Right ventricle myocardium inferior (tissue), 1 donor: ENCODE measurements at places on chromosomes 1 and 21.

- no peak for DNase-seq
Measured at GRCh38 chr1:228795596-228795995, 60.3 kb downstream of the RHOU start.

GRCh38 chr1:7769673-7770412 lies 1.3 kb upstream of the VAMP3 start:
- no peak for DNase-seq

DNA sequence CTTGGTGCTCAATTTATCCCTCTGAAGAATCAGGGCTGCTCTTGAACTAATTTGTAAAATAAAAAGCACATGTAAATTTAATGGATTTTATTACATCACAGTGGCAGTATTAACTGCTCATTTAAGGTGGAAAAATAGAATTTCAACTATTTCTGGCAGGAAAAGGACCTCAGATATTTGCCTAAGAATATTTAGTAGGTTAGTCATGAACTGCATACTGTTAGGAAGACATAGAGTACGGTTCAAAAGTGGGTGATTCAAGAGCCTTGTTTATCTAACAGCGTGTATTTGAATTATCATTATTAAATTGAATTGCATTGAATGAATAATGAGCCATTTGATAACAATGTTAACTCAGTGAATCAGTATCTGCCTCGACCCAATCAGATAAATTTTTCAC lies 248.8 kb upstream of the PBX1 start:
- DNase-seq, result no peak

- no peak for DNase-seq
Measured at GRCh38 chr1:70836456-70836855, 211.2 kb downstream of the PTGER3 start.

- DNase-seq, result no peak
Measured at GRCh38 chr1:226187380-226187779, 839 bp upstream of the ACBD3 start.

DNA sequence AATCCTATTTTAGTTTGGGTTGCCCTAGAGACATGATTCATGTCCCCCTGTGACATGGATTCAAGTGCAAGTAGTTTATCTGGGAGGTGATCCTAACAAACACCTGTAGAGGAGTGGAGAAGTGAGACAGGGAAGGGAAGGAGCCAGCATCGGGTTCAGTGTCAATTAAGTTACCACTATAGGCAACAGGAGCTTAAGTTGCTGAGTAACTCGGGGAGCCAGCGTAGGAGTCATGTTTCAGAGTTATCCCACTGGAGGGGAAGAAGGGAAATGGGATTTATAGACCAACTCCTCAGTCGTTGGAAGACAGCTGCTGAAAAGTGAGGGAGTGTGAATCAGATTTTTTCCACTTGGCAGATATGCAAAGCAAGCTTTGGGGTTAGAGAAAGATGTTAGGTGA lies 54.9 kb downstream of the SLC30A7 start:
- DNase-seq, result no peak

DNA sequence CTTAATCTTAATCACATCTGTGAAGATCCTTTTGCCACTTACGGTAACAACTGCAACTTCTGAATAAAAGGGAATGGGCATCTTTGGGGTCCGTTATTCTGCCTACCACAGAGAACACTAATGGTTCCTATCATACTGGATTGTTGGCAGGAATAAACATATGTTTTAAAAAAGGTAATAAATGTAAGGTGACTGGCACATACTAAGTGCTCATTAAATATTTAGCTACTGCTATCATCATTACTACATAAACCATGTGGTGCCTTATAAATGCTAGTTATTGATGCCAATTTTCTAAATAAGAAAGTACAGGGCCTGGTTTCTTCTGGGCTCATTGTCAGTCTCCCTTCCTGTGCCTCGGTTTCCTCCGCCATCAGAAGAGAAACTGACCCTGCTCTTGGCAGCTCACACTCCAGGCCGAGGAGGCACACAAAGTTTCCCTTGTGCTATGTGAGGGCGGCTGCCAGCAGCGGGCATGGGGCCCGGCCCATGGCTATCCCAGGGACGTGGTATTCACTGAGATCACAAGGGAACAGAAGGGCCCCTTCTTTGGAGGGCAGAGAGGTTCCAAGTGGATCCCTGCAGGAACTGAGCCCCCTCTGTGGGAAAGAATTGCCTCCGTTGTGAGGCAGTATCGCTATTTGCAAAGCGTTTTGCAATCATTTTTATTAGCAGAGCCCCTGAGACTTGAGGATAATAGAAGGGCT lies 26.2 kb downstream of the NAV1 start:
- DNase-seq, result no peak

DNA sequence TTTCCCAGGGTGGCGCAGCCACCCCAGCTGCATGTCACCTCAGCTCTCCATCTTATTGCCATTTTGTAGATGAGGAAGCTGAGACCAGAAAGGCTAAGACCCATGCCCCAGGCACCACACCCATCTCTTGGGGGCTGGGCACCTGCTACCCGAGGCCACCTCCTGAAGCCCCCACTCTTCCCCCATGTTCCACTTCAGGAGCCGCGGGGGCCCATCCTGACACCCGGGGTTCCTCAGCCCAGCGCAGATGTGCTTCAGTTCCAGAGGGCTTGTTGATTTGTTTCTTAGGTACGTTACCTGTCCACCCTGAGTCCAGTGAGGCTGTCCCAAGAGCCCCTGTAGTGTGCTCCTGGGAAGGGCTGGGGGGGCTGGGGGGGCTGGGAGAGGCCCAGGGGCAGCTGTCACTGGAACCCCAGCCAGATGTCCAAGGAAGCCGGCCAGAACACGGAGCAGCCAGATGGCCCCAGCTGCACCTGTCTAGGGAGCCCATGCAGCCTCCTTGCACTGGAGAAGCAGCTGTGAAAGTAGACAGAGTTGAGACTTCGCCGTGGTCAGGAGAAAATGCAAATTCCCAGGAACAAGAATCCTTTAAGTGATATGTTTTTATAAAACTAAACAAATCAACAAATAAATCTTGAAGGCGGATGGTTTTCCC lies 17.1 kb upstream of the CCDC27 start:
- DNase-seq, result peak; percentile 9

DNA sequence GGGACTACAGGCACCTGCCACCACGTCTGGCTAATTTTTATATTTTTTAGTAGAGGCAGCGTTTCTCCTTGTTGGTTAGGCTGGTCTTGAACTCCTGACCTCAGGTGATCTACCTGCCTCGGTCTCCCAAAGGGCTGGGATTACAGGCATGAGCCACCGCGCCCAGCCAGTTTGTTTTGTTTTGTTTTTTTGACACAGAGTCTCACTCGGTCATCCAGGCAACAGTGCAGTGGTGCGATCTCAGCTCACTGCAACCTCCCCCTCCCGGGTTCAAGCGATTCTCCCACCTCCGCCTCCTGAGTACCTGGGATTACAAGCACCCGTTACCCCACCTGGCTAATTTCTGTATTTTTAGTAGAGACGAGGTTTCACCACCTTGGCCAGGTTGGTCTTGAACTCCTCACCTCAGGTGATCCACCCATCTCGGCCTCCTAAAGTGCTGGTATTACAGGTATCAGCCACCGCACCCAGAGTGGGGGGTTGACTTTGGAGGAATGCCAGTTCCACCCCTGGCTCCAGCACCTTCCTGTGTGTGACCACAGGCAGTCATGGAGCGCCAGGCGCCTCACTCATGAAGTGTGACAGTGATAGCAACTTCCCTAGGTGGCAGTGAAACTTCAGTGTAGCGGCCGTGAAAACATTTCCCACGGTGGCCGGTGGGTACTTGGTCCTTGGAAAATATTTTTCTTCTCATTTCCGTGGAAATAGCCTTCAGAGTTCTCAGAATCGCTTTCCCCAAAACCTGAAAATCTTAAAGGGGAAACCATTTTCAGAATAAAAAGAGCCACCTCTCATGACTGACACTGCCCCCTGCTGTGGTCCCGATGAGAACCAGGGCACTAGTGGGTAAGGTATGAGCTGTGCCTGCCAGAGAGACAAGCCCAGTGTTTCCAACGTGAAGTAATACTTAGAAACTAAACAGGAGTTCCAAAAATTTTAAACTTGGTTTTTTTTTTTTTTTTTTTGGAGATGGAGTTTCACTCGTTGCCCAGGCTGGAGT lies 48.6 kb downstream of the WDR4 start:
- no peak for DNase-seq

DNA sequence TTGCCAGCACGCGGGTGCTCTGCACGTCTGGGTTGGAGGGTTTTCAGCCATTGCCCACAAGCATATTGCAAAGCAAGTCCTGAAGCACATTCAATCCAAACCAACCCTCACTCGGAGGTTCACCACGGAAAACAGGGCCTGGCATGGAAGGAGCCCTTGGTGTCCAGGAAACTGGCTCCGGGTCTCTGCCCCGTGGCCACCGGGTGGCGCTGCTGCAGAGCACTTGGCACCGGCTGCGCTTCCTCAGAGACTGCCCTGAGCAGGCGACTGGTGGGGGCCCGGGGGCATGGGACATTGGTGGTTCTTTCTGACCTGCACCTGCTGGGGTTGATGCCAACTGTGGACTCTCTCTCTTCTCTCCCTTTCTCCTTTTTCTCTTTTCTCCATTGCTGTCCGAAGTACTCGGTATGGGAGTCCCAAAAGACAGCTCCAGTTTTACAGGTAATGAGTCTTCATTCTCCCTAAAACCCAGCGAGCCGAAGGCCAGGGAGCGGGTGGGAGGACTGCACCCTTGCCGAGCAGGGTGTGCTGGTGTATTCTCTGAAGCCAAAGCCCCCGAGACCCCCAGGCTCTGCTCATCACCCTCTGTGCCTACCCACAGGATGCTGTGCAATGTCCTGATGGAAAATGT lies 4.1 kb upstream of the KCNAB2 start:
- peak; percentile 16 for DNase-seq

- no peak for DNase-seq
Measured at GRCh38 chr1:200895801-200896530, 1.3 kb downstream of the INAVA start.

DNA sequence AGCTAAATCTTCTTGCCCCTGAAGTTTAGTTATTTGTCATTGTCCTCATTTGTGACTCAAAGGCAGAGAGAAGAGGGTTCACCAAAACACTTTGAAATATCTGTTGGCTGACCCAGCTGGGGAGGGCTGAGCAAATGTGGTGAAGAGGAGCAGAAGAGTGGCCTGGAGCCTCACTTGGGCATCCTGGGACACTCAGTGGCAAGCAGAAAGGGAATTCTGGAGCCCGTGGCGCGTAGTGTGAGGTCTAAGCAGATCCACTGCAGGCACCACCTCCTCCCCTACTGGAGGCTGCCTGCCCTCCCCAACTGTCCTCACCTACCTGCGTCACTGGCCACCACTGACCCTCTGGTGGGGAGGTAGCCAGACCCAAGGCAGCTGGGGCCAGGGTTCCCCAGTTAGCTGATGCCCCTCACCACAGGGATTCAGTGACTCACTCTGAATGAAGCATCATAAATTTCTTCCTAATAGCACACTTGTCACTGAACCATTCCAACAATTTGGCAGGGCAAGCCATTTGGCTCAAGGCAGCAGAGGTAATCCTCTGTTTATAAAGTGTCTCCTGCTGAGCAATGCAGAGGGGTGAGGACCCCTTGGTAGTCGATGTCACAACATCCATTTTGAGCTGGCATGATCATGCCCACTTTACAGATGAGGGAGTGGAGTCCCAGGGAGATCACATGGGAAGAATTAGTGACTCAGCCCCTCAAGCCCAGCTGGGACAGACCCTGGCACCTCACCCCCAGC lies 80.3 kb downstream of the NENF start:
- DNase-seq, result no peak

DNA sequence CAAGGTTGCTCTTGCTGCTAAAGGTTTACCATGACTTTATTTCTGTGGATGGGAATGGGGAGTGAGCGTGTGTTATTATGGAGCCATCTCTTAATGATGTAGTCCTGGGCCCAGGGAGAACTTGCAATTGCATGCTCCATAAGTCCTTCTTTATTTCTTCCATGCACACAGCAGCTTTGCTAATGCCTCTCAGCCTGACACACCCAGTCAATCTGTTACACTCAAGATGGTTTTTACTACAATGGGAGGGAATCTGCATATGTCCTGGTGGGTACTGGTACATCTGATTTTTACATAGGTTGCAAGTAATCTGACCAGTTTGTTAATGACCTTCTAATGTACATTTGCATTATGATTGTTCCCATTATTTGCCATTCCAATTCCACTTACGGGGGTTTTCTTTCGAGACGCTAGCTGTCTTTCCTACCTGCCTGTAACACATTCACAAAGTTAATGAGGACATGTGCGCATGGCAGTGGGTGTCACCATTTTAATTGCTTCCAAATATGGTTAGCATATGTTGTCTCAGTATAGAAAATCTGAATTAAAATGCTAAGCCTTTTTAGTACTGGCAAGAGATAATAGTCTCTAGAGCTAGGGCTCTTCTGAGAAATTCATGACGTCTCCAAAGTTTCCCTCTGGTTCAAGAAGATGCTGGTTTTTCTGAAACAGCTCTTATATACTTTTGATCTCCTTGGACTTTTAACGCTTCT lies 188.2 kb downstream of the GRIK1 start:
- no peak for DNase-seq

DNA sequence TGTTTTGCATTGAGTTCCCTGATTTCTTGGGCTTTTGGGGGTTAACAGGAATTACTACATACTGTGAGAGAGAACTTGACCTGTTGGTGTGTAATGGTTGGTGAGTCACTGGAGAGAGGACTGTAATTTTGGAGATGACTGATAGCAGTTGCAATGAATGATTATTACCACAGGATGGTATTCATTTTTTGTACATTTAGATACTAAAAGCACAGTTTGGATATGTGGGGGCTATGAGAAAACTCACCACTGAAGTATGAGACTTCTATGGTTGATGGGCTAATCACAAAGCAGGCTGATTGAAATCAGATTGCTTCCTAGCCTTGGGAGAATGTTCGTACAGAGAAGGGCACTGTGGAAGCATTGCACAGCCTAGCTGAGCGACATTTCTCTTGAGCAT lies 1571.3 kb upstream of the PRMT6 start:
- no peak for DNase-seq

DNA sequence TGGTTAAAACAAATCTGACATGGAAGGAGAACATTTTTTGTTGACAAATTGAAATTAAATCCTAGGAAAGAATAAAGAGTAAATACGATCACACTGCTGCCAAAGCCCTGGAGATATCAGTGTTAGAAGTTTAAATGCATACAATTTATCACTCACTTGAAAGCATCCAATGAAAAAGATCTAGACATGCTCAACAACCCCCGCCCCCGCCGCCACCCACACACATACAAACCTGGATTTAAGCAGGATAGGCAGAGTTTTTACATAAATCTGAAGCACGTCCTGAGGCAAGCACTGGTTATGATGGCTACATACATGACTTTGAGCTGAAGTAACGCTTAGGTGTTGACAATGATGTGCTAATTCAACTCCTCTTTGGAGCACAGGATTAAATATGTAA lies 58.5 kb downstream of the LYST start:
- DNase-seq, result no peak

GRCh38 chr1:203593723-203594122 lies 32.9 kb upstream of the ATP2B4 start:
- no peak for DNase-seq

GRCh38 chr21:33157303-33157702 lies 72.4 kb upstream of the IFNAR2 start:
- no peak for DNase-seq

GRCh38 chr1:203480525-203481084 lies 5.0 kb downstream of the PRELP start:
- no peak for DNase-seq

DNA sequence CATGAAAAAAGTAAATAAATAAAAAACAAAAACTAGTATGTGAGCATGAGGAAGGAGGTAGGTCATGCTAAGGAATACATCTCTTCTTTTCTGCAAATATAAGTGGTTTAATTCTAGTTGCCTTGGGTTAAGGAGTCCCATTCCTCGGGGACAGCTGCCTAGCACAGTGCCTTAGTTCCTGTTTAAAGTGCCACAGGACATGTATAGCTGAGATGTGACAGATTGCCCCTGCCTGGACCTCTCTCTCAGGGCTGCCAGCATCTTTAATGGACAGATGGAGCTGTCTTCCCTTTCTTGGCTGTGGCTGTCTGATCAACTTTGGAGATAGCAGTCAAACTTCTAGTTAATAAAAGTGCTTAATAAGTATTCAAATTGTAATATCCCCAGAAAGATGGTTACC lies 50.0 kb downstream of the TSEN15 start:
- no peak for DNase-seq
